Activated T-cell treated with anti-CD3 and anti-CD28 coated beads, Interleukin-2, amount 50 U/mL, for 72 hours (primary cell): ENCODE measurements at places on chromosomes 16 and 17. TPM values are rescaled to one million over a fixed set of nuclear protein-coding genes. Genes with fewer than 3 reads are reported as not detected.

GRCh38 chr16:86327321-86327720 lies 183.0 kb upstream of the FOXF1 start:
- no peak for DNase-seq

GRCh38 chr16:22627043-22627442 lies 116.4 kb downstream of the NPIPB5 start:
- no peak for DNase-seq

DNA sequence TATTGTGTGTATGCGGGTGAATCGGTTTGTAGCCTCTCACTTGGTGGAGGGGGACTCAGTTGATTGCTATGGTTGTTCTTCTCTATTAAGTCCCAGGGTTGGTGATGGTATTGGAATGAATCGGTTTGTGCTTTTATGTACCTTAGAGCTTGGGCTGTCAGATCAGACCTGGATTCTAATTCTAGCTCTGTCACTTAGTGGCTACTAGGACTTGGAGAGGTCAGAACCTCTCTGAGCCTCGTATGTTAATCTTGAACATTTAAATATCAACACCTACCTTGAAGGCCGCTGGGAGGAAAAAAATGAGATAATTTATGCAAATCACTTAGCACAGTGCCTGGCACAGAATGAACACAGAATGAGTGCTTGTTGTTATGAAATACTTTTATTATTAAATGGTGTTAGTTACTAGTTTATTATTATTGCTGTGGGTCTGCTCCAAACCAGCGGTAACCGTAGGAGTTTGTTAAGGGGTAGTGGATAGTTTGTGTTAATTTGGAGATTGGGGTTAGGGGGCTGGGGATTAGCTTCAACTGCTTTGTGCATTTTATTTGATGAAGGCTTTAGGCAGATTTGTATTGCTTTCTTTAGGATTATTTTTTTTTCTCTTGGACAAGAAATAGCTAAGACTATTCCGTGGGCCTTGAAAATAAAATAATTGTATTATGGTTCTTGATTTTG lies 3.5 kb downstream of the KDM6B start:
- DNase-seq: no peak

DNA sequence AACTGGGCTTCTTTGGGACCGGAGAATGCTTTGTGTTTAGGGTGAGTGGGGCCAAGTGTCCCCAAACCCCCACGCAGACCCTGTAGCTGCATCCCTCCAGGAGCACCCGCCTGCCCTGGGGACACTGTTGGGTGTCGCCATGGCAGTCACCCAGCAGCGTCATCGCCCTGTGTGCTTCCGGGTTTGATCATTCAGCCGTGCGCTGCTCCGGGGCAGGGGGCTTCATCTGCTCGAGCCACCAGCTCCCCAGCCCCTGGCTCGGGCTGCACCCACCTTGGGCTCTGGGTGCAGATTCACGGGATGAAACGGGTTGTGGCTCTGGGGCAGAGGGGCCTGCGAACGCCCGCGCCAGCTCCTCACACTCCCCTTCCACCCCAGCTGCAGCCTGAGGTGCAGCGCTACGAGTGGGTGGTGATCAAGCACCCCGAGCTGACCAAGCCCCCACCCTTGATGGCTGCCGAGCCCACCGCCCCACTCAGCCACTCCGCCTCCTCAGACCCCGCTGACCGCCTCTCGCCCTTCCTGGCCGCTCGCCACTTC lies 13.8 kb upstream of the ATP6V0C start:
- DNase-seq: no peak

- DNase-seq: no peak
Observed at GRCh38 chr16:23274968-23275367, 27.1 kb upstream of the SCNN1B start.

DNA sequence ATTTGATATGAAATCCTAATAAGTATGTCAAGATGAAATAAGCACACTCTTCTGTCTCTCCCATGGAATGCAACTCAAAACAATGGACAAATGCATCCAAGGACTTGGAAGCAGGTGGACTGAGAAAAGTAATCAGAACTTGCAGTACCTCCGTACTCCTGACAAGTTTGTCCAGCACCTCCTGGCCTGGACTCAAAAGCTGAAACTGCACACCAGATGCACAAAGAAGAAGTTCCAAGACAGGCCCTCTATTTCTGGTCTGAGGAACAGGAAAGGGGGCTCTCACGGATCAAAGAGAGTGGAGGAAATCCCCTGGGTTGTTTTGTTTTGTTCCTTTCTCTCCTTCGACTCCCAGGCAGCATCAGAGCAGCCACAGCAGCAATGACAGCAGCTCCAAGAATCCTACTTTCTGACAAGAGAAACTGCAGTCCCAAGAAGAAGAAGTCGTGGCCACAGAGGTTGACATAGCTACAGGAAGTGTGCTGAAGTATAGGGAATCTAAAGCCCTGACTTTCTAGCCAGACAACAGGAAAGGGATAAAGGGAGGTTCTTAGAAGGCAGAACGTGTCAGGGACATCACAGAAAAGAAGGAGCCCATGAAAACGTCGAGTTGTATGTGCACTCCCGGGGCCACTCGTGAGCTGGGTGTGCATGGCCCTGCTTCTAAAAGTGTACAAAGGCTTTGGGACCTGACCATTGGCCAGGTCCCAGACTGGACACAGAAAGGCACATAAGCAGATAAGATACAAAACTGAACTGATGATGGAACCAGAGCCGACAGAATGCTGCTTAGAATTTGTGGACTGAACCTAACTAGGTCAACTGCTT lies 29.3 kb downstream of the AKAP10 start:
- DNase-seq: no peak

Gene NPB
- 0.19 TPM for total RNA-seq

Gene TLCD2
- 0.70 TPM for total RNA-seq
